ENCODE measurements at places on chromosomes 13 and 19.
A peak's percentile ranks its signal among the peaks of the same experiment; 100 is the strongest.

DNA sequence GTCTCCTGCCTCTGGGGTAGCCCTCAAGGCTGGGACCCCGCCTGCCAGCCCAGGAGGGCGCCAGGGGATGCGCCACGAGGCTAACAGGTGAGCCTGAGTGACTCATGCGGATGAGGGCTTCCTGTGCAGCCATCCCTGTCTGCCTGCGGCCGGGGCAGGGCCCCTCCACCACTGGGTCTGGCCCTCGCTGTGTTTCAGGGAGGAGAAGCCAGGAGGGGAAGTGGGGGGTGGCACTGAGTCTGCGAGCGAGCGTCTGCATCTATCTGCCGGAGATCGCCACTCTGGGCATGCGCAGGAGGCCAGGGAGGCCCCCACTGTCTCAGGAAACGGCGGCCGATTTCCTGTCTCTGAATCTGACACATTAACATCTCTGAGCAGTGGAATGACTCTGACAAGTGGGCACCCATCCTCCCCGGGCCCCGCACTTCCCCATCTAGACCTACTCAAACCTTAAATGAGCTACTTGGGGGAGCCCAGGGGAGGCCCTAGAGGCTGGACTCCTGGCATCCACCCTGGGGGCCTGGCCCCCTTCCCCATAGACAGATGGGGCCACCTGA lies 19.7 kb downstream of the RFX1 start:
- DNase-seq: peak; percentile 99

GRCh38 chr19:39398297-39398864 lies 7.2 kb downstream of the MED29 start:
- DNase-seq: peak; percentile 75

DNA sequence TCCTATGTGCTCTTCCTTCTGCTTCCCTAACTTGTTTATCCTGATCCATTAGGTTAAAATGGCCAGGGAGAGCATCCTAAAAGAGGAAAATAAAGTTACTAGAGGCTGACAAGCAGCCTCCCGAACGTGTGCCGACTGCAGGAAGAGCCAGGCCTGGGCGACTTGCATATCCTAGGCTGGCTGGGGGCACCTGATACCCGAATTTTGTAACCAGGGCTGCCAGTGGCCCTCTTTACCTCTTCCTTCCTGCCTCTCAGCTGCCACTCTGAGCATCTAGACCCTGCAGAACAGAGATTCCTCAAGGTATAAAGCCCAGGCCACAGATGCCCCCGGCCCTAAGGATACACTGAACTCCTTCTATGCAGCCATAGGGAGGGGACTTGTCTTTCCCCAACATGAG lies 48.5 kb upstream of the KATNAL1 start:
- no peak for DNase-seq

- no peak for DNase-seq
These were observed 711.5 kb downstream of the PCDH17 start for GRCh38 chr13:58343076-58343475.

GRCh38 chr13:46160471-46161066 lies 21.4 kb downstream of the LCP1 start:
- DNase-seq: peak; percentile 87

GRCh38 chr19:48560095-48560530 lies 8.1 kb downstream of the SULT2B1 start:
- no peak for DNase-seq

- DNase-seq: no peak
These were observed 8.8 kb downstream of the POU4F1 start for GRCh38 chr13:78594456-78594975.

Measured in CD4-positive, CD25-positive, alpha-beta regulatory T cell (primary cell).